ENCODE measurements at places on chromosomes 1 and 21.

GRCh38 chr1:225770561-225771248 lies 6.9 kb upstream of the SRP9 start:
- DNase-seq, result no peak

DNA sequence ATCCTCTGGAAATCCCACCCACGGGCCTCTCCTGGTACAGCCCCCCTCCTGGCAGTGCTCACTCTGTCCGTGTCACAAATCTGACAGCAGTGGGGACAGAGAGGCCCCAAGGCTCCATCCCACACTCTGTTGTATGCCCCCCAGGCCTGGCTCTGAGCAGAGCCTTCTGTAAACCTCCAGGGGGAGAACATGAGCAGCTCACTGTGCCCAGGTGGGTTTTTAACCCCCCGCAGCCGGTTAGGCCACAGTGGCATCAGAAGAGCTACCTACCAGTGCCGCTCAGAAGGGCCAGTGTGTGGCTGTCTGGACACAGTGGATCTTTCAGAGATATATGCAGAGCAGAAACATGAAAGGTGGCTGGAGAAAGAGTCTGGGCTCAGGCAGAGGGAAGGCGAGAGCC lies 12.0 kb upstream of the GPR153 start:
- no peak for DNase-seq

- DNase-seq, result no peak
Measured at GRCh38 chr1:187689129-187689528, 860.4 kb downstream of the PLA2G4A start.

- DNase-seq, result no peak
Measured at GRCh38 chr1:244160455-244161235, 109.6 kb downstream of the ZBTB18 start.

DNA sequence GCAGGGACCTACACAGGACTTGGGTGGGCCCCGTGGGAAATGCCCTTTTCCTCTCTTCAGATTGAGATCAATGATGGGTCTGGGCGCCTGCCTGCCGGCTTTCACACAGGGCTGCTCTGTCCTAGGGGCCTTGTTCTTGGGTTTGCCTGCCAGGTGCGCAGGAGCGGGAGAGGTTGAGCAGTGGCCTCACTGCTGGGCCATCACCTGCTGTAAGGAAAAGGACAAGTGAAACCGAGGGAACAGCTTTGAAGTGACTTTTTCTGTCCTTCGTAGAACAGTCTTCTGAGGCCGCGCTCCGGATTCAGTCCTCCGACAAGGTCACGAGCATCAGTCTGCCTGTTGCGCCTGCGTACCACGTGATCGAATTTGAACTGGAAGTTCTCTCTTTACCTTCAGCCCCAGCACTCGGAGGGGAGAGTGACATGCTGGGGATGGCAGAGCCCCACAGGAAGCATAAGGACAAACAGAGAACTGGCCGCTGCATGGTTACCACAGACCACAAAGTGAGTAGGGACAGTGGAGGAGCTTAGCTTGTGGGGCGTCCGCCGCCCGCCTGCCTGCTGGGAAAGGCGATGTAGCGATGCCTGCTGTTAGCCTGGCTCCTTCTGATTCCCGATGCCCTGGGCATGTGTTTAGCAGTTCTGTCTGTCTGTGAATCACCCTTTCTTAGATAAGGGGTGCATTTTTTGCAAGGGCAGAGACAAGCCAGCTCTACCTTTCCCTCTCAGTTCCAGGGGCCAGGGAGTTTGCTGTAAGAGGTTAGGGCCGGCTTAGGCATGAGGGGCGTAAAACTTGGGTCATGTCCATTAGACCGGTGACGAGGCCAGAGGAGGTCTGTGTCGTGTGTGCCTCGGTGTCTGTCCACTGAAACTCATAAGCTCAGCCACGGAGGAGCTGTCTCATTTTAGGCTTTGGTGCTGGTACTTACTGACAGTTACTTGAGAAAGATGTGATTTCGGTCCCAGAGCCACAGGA lies 19.5 kb upstream of the PWP2 start:
- DNase-seq, result no peak

DNA sequence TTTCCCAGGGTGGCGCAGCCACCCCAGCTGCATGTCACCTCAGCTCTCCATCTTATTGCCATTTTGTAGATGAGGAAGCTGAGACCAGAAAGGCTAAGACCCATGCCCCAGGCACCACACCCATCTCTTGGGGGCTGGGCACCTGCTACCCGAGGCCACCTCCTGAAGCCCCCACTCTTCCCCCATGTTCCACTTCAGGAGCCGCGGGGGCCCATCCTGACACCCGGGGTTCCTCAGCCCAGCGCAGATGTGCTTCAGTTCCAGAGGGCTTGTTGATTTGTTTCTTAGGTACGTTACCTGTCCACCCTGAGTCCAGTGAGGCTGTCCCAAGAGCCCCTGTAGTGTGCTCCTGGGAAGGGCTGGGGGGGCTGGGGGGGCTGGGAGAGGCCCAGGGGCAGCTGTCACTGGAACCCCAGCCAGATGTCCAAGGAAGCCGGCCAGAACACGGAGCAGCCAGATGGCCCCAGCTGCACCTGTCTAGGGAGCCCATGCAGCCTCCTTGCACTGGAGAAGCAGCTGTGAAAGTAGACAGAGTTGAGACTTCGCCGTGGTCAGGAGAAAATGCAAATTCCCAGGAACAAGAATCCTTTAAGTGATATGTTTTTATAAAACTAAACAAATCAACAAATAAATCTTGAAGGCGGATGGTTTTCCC lies 17.1 kb upstream of the CCDC27 start:
- no peak for DNase-seq

DNA sequence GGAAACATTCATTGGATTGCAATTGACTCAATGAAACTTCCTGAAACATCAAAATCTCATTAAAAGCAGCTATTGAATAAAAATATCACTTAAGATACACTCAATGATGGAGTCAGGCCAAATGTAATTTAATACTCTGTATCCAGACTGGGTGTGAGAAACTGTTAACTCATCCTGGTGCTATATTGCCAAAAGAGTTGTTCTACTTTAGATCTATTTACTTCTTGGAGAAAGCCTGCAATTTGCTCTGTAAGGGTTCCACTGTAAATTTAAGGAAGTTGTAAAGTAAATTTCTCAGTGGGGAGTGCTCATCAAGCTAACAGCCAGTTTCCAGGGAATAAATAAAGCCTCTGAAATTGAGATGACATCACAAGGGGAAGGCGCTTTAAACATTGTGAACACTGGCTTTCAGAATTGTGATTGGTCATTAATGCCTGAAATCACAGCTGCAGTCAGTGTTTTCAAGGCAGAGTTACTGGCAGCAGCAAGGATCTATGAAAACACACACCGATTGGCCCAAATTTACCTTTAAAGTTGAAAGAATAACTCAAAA lies 91.4 kb downstream of the OLFM3 start:
- no peak for DNase-seq

DNA sequence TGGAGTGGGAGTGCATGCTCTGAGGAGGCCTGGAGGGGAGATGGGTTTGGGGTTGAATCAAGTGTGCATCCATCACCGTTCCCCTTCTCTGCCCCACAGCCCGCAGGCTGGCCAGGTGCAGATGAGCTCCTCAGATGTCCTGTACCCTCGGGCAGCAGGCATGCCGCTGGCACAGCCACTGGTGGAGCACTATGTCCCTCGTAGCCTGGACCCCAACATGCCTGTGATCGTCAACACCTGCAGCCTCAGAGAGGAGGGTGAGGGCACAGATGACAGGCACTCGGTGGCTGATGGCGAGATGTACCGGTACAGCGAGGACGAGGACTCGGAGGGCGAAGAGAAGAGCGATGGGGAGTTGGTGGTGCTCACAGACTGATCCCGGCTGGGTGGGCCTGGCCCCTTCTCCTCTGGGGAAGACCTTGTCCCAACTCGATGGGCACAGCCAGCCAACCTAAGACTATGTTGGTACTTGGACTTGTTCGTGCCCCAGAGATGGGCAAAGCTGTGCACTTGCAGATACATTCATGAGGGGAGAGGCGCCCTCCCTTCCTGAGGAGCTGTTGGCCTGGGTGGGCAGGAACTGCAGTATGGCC lies 26.0 kb downstream of the ETNK2 start:
- DNase-seq, result no peak

GRCh38 chr1:168321945-168322344 lies 41.3 kb downstream of the TBX19 start:
- no peak for DNase-seq

GRCh38 chr1:31750858-31751510 lies 13.2 kb downstream of the ADGRB2 start:
- no peak for DNase-seq

DNA sequence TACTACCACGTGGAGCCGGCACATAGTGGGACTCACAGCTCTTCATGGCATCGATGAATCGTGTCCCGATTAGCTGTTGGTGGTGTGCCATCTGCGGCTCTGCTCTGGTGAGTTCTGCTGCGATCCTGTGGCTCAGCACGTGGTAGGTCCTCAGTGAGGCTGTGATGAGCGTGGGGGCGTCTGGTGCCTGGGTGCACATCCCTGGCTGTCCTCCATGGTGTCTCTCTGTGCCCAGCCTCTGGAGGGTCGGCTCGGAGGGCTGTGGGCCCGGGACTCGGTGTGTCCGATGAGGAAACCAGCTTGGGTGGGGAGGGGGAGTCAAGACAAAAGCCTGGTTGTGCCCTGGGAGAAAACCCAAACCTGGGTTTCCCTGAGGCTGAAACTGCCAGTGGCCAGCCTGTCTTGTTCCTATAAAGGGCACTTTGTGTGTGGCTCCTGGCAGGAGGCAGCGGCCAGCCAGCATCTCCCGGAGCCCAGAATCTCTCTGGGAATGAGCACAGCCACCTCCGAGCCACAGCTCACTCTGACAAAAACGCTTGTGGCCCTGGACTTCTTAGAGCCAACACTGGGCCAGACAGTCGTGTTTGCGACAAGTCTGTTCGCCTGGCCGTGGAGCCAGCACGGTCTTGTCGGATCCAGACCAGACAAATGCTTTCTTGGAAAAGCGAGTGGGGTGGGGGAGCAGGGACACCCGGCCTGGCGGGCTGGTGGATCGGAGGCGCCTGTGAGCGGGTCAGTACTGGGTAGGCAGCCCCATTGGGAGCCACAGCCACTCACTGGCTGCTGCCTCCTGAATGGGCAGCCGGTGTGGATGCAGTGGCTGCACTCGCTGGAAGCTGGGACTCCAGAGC lies 31.8 kb downstream of the SPSB1 start:
- no peak for DNase-seq

- DNase-seq, result no peak
Measured at GRCh38 chr1:48767975-48768510, 8.6 kb downstream of the BEND5 start.

DNA sequence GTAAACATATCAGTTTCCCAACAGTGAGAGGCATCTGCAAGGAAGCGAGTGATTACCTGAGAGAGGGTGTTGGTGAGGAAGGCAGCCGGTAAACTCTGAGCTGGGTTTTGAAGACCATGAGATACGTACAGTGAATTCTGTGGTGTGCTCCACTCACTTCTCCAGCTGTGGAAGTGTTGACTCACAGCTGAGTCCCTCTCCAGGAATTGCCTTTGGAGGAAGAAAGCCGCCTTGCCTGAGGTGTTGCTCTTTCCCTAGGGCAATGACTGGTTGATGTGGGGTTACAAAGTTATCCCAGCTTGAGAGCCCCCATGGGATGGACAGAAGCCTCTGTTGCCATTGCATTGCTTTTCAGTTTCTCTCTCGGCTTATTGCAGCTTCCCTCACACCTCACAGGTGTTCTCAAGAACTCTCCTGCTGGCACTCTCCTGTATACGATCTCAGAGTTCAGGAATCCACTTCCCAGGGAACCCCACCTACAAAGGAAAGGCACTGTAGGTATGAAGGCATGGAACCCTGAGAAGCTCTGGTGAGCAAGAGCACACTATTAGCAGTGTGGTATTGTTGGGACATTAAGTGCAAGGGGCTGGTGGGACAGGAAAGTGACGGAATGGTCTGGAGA lies 10.8 kb downstream of the NHLH1 start:
- DNase-seq, result no peak

DNA sequence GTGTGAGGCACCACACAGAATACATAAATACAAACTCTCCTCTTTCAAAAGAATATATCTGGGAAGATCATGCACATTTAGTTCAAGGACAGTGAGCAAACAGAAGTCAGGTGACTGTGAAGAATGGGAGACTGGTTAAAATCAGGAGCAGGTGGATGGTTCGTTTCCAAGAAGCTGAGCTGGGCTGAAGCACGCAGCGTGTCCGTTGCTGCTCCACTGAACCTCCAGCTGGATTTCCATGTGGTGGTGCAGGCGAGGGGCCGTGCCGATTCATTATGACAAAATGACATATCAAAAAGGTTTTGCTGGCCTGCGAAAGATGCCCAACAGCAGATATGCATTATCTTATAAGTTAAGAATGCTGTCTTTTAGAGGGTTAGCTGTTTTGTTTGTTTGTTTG lies 66.0 kb downstream of the OLIG1 start:
- no peak for DNase-seq

All from naive thymus-derived CD4-positive, alpha-beta T cell (primary cell).